WTC11 (cell line): ENCODE measurements at places on chromosomes 1 and 21.

DNA sequence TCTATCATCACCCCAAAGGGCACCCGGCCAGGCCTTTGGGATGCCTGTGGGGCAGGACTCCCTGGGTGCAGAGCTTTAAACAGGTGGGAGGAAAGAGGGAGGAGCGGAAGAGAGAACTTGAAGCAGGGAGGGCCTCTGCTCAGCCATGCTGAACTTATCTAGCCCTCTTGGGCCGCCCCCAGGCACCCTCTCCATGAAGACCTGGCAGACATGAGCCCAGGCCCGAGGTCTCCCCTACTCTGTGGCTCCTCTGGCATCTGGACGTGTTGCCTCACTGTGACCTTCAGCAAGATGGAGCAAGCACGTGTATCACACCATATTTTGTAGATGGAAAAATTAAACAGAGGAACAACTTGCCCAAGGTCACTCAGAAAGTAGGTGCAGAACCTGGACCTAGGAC is 711.4 kb downstream of the MATN1 start:
- DNase-seq: no peak

DNA sequence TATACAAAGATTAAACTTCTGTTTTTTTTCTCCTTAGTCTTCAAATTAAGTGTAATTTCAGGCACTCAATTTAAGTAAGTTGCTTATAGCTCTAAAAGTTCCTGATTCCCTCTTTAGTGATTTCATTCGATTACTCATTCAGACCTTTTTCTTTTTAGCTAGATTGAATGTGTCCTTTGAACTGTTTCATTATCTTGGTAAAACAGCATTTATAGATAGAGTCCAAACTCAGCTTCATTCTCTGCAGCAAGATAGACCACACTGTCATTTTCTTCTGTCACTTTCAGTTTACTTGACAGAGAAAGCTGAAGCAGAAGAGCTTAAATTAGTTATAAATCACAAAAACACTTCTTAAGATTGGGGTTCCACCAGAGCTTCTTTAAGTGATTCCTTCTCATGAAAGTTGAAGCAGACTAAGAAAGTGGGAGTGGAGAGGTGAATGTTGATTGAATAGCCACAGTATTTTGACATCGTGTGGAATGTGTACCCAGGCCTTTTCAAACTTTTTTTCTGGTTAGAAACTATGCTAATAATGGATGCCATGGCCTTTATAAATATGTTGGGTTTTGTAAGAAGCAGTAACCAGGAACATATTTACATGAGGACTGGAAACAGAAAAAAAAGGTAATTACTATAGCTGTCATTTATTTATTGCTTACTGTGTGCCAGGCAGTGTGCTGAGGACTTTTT is 52.2 kb downstream of the ZBTB40 start:
- DNase-seq: no peak

GRCh38 chr21:33360281-33360680 is 35.5 kb downstream of the IFNAR1 start:
- DNase-seq: no peak

- no peak for DNase-seq
Measured at GRCh38 chr1:169472738-169473137, 13.0 kb downstream of the SLC19A2 start.

- DNase-seq: no peak
Measured at GRCh38 chr1:39085174-39085573, 59.0 kb downstream of the NDUFS5 start.
